ENCODE measurements at places on chromosomes 16 and 17.
A peak's percentile ranks its signal among the peaks of the same experiment; 100 is the strongest.

DNA sequence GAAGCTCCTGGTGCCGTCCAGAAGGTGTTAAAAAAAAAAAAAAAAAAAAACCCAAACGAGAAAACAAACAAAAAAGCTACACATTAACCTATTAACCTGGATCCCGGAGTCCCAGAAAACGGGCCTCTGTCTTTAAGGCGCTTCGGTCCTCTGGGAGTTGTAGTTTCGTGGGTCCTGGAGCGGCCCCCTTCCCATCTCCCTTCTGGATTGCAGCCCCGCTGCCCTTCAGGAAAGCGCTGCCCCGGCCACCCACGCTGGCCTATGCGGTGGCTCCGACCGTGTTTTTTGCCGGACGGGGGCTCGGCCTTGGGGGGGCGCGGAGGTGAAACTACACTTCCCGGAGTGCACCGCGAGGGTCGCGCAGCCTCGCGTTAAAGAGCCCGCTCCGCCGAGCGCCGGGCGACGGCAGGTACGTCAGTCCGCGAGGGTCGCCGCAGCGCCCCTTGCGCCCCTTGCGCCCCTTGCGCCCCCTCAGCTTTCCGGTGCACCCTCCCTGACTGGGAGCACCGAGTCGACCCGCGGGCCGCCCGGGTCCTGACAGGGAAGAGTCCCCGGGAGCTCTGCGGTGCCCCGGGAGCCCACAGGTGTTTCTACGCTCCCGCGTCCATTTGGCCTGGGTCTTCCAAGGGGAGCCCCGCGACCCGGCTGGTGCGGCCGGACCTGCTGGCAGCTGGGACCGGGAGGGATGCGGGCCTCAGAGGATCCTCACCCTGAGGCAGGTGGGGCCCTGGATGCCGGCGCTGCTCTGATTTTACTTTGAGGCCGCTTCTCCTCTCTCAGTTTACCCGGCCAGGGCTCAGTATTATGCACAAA is at the start of gene FCSK:
TSS of gene FCSK (plus strand) at position 374 of the 813 bp plus-strand sequence. CDS start 8,596 bp downstream, outside the sequence.
- DNase-seq = peak; percentile 63

DNA sequence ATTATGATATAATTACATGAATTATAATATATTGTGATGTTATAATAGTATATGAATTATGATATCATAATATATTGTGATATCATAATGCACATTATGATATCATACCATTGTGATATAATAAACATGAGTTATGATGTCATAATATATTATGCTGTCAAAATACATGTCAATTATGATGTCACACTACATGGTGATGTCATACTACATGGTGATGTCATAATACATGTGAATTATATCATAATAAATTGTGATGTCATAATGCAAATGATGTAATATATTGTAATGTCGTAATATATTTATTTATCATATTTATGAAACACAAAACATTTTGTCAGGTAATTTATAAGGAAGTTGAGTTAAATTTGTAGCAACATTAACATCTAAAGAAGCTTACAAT is 1950.1 kb downstream of the TP53TG3F start:
- DNase-seq = no peak

DNA sequence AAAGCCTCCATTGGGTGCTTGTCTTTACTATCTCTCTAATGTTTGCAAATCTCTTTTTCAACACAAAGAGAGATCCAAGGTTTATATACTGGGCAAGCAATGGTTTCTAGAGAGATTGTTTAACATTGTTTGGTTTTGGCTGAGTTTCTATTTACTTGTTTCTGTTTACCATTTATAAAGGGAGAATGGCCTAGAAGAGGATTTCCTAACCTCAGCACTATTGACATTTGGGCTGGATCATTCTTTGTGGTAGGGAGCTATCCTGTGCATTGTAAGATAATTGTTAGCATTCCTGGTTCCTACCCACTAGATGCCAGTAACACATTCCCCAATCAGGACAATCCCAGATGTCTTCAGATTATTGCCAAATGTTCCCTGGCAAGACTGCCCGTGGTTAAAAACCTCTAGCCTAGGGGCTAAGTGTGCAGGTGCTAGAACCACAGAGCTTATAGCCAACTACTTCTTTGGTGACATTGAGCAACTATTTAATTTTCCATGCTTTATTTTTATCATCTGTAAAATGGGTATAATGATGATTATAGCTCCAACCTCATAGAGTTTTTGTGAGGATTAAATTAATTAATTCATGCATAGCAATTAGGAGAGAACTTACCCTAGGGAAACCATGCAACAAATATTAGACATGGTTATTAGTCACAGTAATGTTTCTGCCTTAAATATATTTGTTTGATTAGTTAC is 413.9 kb upstream of the MAF start:
- DNase-seq = no peak

- DNase-seq = no peak
These were observed 8.7 kb downstream of the C16orf87 start for GRCh38 chr16:46822270-46822669.

- no peak for DNase-seq
These were observed 102.6 kb downstream of the SDR42E1 start for GRCh38 chr16:81908466-81909262.

DNA sequence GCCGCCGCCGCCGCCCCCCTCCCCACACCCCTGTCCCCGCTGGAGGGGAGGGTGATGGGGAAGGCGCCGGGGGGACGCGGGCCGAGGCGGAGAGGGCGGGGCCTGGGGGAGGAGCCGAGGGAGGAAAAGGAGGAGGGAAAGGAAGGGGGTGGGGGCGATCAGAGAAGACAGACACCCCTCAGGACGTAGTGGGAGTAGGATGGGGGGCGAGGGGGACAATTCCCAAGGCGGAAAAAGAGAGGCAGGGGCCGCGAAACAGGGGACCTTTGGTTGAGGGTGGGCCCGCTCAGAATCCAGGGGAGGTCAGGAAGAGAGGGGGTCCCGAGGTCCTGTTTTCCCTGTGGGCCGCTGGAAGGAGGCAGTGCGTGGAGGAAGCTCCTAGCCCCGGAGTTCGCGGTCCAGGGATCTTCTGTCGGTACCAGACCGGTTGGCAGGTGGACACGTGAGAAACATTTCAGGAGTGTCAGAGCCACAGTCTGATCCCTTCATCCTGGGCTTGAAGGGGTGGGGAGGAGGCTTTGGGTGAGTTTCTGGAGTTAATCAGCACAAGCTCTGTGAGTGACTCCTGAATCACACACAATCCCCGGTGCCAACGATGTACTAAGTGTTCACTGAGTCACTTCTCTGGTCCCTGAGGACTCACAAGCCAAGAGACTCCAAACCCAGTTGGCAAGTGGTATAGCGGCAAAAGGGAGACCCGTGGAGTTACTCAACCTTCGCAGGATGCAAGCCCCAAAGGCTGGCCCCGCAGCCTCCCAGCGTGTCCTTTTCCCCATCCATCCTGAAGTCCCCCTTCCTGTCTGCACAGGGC is at the start of gene XYLT1:
TSS of gene XYLT1 (minus strand) at position 53 of the 811 bp plus-strand sequence. CDS start 164 bp downstream, outside the sequence.
- DNase-seq = peak; percentile 46

DNA sequence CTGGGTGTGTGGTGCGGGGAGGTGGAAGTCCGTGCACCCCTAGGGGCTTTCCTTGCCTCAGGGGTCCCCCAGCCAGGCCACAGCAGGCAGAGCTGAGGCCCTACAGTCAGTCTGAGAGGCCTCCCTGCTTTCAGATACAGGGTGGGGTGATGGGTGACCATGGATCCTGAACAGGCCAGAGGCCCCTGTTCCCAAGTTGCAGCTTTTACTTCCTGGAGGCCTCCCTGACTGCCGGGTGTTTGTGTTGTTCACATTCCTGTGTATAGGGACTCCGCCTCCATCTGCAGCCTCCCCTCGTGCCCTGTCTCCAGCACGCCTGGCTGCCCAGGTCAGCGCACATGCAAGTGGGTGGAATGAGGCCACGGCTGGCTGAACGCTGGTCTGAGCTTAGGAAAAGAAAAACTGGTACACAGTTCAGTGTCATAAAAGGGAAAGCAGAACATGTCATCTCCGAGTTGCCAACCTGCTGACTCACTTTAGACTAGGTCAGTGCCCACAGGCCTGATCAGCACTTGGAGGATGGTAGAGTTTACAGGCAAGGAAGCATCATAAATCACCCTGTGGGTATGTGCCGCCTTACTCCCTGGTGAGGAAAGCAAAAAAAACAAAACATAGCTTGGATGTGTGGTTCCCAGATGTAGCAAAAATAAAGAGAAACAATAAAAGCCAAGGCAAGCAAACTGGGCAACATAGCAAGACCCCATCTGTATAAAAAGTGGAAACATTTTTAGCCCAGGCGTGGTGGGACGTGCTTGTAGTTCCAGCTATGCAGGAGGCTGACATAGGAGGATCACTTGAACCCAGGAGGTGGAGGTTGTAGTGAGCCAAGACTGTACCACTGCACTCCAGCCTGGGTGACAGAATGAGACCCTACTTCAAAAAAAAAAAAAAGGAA is 6.2 kb upstream of the SLC7A6 start:
- no peak for DNase-seq

DNA sequence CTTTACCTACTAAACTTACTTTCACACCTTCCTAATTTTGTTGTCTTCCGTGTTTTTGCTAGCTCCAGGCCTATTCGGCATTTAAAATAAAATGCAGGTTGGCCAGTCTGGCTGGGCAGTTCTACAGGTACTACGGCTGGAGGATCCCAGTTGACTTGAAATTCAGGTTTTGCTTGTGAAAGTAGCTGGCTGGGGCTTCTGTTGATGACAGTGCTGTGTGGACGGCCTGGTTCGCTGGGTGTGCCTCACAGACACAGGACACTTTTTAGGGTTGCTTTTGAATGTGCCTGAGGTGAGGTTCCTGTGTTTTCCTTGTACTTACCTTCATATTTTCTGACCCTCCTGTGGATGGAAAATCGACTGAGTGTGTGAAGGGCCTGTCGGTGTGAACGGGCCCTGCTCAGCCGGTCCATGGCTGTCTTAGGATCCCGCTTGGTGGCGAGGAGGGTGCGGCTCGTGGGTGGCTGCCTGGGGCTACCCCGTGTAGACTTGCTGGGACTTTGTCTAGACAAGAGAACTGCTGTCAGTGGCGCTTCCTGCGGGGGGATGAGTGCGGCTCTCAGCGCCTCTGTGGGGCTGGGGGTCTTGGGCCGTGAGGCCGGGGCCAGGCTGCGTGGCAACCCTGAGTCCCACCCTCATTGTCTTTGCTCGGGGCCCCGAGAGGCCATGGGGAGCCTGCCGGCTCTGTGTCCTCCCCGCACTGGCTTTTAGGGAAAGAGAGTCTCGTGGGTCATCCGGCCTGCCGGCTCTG is 18.7 kb upstream of the ZNF750 start:
- DNase-seq = peak; percentile 39

DNA sequence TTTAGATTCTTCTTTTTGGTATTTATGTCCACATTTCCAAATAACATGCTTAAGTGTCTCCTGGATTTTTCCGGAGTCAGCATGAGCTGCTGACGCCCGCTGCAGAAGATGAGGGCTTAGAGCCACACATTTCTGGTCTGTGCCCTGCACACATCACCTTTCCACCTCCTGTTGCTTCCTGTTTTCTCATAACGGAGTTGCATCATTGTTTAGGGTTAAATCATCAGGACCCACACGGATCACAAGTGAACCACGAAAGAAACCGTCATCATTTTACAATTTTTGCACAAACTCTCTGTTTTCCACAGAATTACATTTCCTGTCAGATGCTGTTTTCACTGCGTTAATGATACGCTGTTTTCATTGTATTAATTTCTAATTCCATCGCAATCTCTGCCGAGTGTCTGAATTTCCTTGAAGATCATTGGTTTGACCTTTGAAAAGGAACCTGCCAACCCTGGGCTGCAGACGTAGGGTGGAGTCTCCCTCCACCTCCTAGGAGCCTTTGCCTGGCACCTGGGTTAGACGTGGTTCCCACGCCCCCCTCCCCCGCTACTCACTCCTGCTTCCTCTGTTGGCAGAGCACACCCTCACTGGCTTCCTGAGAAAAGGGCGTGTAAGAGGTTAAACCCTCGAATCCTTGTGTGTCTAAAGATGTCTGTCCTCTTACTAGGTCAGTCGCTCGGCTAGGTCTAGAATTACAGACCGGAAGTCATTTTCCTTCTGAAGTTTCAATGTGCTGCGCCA is 68.2 kb downstream of the RNF213 start:
- no peak for DNase-seq

GRCh38 chr17:48071654-48072053 is 23.5 kb downstream of the NFE2L1 start:
- DNase-seq = no peak

DNA sequence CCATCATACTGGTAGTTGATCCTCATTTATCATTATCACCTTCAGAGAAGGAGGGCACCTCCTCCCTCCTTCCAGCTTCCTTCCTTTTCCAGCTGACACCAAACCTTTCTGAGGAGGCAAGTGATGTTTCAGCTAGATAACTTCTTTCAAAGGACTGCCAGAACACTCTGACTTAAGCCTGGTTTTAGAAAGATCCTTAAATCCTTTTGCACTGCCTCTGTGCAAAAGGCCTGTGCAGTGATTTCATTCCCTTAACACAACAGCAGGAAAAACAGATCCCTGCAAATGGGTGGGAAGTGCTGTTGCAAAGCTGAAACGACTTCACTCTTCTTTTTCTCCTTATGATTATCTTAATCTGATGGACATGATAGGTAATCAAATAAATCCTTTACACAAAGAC is 7.1 kb upstream of the KRT23 start:
- DNase-seq = no peak

DNA sequence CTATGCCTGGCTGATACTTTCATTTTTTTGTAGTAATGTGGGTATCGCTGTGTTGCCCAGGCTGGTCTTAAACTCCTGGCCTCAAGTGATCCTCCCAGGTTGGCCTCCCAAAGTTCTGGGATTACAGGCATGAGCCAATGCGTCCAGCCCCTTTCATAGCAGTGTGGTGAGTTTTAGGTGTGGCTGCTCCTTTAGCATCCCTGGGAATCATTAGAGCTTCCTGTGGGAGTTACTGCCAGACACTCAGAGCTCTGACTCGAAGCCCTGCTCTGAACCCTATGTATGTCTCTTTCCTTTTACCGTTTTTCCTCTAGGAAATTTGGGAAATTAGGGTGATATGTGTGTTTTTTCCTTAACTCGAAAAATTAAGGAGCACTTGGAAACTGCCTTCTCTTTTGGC is 44.5 kb downstream of the NDE1 start:
- DNase-seq = no peak

DNA sequence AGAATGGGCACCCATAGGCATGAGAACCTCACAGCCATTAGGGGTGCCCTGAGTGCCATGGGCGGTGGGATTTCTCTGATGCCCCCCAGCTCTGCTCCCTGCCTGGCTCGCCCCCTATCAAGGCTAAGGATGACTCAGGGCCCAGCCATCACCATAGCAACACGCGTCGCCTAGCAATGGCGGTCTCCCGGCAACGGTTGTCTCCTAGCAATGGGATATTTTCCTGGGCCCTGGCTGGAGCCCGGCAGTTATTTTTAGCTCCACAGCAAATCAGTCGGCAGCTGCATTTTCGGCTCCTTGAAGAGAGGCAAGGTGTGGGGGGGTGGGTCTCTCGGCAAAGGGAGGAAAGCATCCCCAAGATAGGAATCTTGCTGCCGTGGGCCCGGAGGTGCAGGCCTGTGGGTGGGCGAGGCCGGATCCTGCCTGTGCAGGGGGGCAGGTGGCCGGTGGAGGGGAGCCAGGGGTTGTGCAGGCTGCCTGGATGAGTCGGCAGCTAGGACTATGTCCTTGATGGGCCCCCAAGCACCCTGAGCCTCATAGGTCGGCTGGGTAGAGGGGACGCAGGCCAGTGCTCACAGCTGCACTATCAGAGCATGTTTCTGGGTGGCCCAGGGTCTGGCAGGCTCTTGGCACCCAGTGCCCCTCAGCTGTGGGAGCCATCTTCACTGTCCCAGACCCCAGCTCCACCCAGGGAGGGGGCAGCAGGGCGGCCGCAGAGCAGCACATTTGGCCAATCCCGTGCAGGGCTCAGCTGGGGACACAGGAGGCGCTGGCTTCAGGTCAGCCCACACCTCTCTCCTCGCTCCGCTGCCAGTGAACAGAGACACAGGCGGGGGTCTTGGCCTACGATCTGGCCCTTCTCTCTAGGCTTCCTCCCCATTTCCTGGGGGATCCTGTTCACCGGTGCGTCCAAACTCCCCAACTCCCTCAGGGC is 4.2 kb upstream of the FBXL16 start:
- no peak for DNase-seq

- no peak for DNase-seq
These were observed 88.8 kb downstream of the ZDHHC7 start for GRCh38 chr16:84922351-84923120.

Data from CD4-positive, alpha-beta T cell treated with Interleukin-2 at 100 ng/mL for 4 hours (primary cell).